Adipose tissue (tissue), 3 donors: ENCODE measurements at places on chromosomes 13 and 19. TPM values are rescaled to one million over a fixed set of nuclear protein-coding genes. Genes with fewer than 3 reads are reported as not detected.

CIRBP gene
- 346 TPM for polyA plus RNA-seq

MPHOSPH8 gene
- polyA plus RNA-seq: 32.7 TPM

NUP58 gene
- polyA plus RNA-seq: 14.1 TPM

SYNE4 gene
- 0.22 TPM for polyA plus RNA-seq

DMWD gene
- polyA plus RNA-seq: 35.8 TPM

ZNF587 gene
- polyA plus RNA-seq: 6.5 TPM

CRTC1 gene
- 8.3 TPM for polyA plus RNA-seq

COX7A1 gene
- 25.9 TPM for polyA plus RNA-seq

ERCC2 gene
- polyA plus RNA-seq: 7.3 TPM

TINCR gene
- 0.36 TPM for polyA plus RNA-seq

SERP2 gene
- polyA plus RNA-seq: 2.9 TPM

C19orf67 gene
- polyA plus RNA-seq: not detected

SMIM44 gene
- not detected for polyA plus RNA-seq

OR10H5 gene
- polyA plus RNA-seq: not detected

ZNF382 gene
- polyA plus RNA-seq: 1.6 TPM

SIGLEC10 gene
- 2.4 TPM for polyA plus RNA-seq

CRX gene
- 0.11 TPM for polyA plus RNA-seq

ZNF667 gene
- polyA plus RNA-seq: 1.6 TPM

SETDB2 gene
- polyA plus RNA-seq: 1.8 TPM

KIR2DL1 gene
- not detected for polyA plus RNA-seq

PSG3 gene
- polyA plus RNA-seq: not detected

AP1M2 gene
- polyA plus RNA-seq: not detected

CDC37 gene
- polyA plus RNA-seq: 99.7 TPM

BRSK1 gene
- polyA plus RNA-seq: 1.0 TPM

ZNF709 gene
- 0.49 TPM for polyA plus RNA-seq

EID2B gene
- polyA plus RNA-seq: 1.2 TPM

TGFB1 gene
- 24.0 TPM for polyA plus RNA-seq

INSL3 gene
- polyA plus RNA-seq: not detected

ACP4 gene
- polyA plus RNA-seq: not detected

COMP gene
- polyA plus RNA-seq: 0.52 TPM

ZNF211 gene
- 4.7 TPM for polyA plus RNA-seq

GPR12 gene
- 0.03 TPM for polyA plus RNA-seq

DMKN gene
- 6.8 TPM for polyA plus RNA-seq

HOOK2 gene
- 41.1 TPM for polyA plus RNA-seq

LAIR1 gene
- polyA plus RNA-seq: 75.8 TPM

KLK4 gene
- not detected for polyA plus RNA-seq

OR7D2 gene
- 0.07 TPM for polyA plus RNA-seq

NLRP5 gene
- polyA plus RNA-seq: not detected

LRG1 gene
- polyA plus RNA-seq: 7.1 TPM

DHDH gene
- 0.30 TPM for polyA plus RNA-seq

SIGLEC8 gene
- 0.04 TPM for polyA plus RNA-seq

PVR gene
- 10.5 TPM for polyA plus RNA-seq

PALM3 gene
- polyA plus RNA-seq: 0.45 TPM
